NCI-H1417 treated with DMSO at 0.1 percent for 48 hours (cell line): ENCODE measurements at places on chromosomes 5 and 9.

GRCh38 chr5:38284384-38284783, 26.0 kb downstream of the EGFLAM start:
- no peak for DNase-seq

GRCh38 chr5:163653526-163653925, 148.1 kb downstream of the MAT2B start:
- no peak for DNase-seq

GRCh38 chr9:982394-983230, 6.2 kb downstream of the DMRT3 start:
- DNase-seq, result no peak

- DNase-seq, result no peak
Measured at GRCh38 chr5:114700823-114701222, 339.0 kb downstream of the KCNN2 start.

GRCh38 chr5:139593716-139594319, 32.7 kb downstream of the UBE2D2 start:
- no peak for DNase-seq

DNA sequence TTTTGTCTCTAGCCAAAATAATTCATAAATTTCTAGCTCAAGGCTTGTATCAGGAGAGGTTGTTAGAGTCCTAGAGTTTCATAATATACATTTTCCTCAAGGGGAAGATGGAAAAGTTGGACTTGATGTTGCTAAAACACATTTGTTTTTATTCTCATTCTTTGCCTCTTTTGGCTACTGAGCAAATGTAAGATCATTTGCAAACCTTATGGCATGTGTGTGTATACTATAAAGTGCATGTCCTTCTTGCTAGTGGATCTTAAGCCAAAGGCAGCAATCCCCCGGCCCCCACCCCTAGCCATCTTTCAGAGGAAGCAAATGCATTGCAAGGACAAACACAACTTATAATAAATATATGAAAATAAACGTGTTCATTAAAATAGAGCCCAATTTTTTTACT, 43.0 kb downstream of the ADAMTSL1 start:
- DNase-seq, result no peak

- DNase-seq, result no peak
Measured at GRCh38 chr5:54876-55569, 36.9 kb upstream of the PLEKHG4B start.

GRCh38 chr9:69175486-69175885, 1.4 kb downstream of the TJP2 start:
- DNase-seq, result no peak

- no peak for DNase-seq
Measured at GRCh38 chr5:1325191-1325741, 19.6 kb downstream of the CLPTM1L start.

GRCh38 chr5:96203761-96204160, 229.3 kb downstream of the PCSK1 start:
- no peak for DNase-seq

GRCh38 chr5:86625148-86625547, 7.4 kb downstream of the COX7C start:
- DNase-seq, result no peak
